CD4-positive, CD25-positive, alpha-beta regulatory T cell (primary cell): ENCODE measurements at places on chromosomes 7 and 10. TPM values are rescaled to one million over a fixed set of nuclear protein-coding genes. Genes with fewer than 3 reads are reported as not detected.

TUBAL3 gene
- polyA plus RNA-seq = not detected

AUTS2 gene
- polyA plus RNA-seq = 0.54 TPM

TEX36 gene
- not detected for polyA plus RNA-seq

PPP2R2D gene
- polyA plus RNA-seq = 26.6 TPM

PRLHR gene
- not detected for polyA plus RNA-seq

DNA sequence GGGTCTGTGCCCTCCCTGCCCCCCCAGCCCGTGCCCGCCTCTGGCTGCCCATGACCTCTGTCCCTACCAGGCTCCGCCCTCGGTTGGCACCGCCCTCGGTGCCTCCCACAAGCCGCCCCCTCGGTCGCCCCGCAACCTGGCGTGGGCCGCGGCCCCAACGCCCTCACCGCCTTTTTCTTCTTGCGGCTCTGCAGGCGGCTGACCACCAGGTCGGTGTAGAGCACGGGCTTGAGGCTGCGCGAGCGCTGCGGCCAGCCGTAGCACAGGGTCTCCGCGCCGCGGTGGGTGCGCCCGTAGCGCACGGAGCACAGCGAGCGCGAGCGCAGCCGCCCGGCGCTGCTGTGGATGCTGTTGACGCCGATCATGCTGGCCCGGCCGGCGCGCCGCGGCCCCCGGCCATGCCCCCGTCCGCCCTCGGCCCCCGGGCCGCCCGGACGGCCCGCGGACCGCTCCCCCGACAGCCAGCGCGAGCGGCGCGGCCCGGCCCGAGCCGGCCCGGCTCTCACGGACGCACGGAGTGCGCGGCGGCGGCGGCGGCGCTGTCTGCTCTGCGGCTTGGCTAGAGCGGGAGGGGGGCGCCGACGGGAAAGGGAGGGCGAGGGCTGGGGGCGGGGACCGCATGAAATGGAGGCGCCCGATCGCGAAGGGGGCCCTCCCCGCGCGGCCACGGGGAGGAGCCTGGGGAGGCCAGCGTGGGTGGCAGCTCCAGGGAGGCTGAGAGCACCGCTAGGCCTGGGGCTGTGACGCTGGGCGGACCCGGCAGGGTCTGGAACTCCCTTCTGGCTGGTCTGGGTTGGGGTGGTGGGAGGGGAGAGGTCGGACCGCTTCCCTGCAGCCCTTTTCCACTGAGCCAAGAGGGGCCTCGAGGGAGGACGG lies 9.6 kb downstream of the PSD start:
- DNase-seq = peak; percentile 58

GRCh38 chr10:53898532-53898931 lies 902.5 kb downstream of the PCDH15 start:
- no peak for DNase-seq

- DNase-seq = no peak
Observed at GRCh38 chr7:158759749-158760444, 55.3 kb upstream of the NCAPG2 start.
